Activated CD8-positive, alpha-beta memory T cell treated with anti-CD3 and anti-CD28 coated beads, Interleukin-2, amount 50 U/mL, for 48 hours (primary cell): ENCODE measurements at places on chromosomes 2 and 18.

DNA sequence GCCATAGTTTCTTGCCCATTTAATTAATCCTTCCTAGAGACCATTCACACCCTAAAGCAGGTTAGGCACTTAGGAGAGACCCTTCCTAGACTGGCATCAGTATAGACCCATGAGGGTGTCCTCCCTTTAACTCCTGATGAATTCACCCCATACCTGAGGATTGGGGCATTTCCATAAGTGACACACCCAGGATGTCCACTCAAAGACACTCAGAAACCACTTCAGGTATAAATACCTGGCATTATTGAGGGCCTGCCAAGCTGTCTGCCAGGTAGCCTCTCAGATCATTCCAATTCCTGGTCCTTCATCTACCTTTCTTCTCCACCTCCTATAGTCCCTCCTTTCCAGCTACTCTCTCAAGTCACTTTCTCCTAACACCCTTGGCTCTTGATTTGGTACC, 57.5 kb upstream of the SLC14A2 start:
- DNase-seq = no peak

DNA sequence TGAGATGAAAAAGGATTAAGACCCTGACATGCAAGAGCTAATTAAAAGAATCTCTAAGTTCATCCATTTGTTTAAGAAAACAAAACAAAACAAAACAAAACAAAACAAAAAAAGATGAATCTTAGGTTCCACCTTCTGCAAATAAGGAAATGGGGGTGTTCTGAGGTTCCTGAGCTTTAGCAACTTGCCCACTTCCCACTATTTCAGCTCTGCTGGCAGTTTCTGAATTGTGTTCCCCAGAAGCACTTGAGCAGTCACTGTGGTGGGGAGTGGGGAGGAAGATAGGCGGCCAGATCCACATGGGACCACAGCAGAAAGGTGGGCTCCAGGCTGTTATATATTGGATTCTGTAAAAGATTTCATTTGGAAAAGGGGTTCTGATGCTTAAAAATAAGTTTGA, 20.3 kb downstream of the INO80C start:
- no peak for DNase-seq

GRCh38 chr2:135409436-135409835, 121.6 kb downstream of the ZRANB3 start:
- DNase-seq = no peak

- no peak for DNase-seq
These were observed 64.0 kb downstream of the LRRTM4 start for GRCh38 chr2:77458216-77458615.

GRCh38 chr2:107687073-107687472, 139.6 kb upstream of the RGPD4 start:
- no peak for DNase-seq

DNA sequence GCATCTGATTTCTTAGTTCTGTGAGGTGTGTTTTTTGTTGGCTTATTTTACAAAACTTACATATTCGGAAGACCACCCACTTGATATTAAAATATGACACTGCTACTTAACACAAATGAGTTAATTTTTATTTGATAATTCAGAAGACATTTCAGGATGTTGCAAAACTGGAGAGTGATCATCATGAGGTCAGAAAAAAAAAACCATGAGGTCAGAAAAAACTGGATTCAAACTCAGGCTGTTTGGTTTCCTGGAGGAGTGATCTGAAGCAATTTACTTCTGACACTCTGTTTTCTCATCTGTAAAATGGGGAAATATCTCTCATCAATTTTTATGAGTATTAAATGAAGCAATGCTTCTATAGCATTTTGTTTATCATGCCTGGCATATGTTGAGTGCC, 1.8 kb upstream of the CCBE1 start:
- DNase-seq = no peak

- DNase-seq = no peak
These were observed 304.5 kb downstream of the SLC8A1 start for GRCh38 chr2:40147360-40147759.

DNA sequence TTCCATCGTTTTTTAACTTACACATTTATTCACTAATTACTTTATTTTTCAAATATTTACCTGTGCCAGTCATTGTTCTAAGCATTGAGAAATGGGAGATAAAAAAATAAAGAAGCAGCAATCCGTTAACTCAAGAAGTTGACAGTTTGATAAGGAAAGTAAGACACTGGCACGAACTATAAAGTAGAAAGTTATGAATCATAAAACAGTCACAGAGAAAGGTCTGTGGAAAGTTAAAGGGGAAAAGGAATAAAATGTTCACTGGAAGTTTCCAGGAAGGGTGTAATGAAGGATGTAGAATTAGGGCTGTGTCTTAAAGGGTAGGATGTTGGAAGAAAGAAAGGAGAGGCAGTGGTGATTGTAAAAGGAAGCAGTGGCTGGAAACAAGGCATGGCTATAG, 118.9 kb downstream of the RDH14 start:
- no peak for DNase-seq

- no peak for DNase-seq
These were observed 34.5 kb upstream of the TBC1D8 start for GRCh38 chr2:101185656-101186055.

- no peak for DNase-seq
These were observed 36.4 kb upstream of the GAREM2 start for GRCh38 chr2:26136451-26136850.

DNA sequence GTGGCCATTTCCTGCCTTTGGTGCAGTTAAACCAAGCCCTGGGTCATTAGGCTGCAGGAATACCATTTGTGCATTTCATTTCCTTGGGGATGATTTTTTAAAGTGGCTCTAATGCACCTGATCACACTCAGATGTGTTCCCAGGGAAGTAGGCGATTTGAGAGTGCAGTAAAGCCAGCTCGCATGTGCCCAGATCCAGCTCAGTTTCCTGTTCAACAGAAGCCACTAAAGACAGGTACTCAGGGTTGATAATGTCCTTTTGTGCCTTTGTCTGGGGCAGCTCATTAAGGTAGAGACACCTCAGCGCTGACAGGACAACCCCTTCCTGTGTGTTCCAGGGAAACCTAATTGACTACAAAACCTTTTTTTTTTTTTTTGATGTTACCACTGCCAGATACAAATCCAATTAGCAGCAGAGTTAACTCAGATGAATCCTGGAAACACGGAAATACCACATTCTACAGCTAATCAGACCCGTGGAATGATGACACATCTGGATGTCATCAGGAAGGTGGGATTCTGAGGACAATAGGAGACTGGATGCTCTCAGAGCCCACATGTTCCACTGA, 15.2 kb upstream of the CHRNA1 start:
- no peak for DNase-seq

DNA sequence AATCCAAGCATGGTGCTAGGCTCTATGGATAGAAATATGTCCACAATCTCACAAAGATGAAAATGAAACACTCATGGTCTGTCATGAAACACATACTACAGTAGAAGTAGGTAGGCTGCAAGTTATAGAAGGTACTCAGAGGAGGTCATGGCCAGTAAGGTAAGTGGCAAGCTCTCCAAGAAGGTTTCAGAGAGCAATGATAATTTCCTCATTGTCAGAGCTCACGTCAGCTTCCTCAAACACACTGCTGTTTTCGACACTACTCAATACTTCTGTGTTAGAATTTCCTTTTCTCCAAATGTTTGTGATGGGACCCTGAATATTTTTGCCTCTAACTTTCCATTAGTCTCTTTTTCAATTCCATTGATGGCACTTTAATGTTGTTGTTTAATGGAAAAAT, 25.5 kb downstream of the CCDC141 start:
- no peak for DNase-seq

DNA sequence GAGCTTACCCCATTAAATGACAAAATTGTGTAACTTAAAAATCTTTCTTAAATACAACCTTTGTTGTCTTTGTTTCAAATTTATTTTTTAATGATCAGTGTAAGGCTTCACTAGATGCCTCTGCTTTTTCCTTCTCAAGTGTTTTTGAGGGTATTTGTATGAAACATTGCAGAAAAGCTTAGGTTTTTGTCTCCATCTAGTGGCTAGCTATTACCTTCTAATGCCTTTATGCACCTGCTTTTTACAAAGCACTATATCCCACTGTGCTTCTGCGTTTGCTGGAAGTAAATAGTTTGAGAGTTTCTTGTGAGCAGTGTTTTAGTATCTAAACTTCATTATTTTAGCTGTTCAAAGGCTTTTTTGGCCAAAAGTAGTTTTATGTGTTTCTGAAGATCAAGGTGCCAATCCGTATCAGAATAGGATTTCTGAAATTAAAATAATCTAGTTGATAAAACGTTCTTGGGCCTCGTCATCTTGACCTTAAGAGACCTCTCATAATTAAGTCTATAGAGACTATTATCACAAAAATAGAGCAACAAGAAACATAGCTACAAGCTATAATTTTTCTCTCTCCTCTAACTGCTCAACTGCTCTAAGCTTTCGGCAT, 47.0 kb downstream of the IWS1 start:
- DNase-seq = no peak

GRCh38 chr2:201949181-201949926, 84.3 kb upstream of the FZD7 start:
- no peak for DNase-seq

GRCh38 chr2:120716641-120717585, 18.8 kb upstream of the GLI2 start:
- DNase-seq = no peak

GRCh38 chr18:67862069-67862468, 345.5 kb upstream of the DSEL start:
- no peak for DNase-seq

DNA sequence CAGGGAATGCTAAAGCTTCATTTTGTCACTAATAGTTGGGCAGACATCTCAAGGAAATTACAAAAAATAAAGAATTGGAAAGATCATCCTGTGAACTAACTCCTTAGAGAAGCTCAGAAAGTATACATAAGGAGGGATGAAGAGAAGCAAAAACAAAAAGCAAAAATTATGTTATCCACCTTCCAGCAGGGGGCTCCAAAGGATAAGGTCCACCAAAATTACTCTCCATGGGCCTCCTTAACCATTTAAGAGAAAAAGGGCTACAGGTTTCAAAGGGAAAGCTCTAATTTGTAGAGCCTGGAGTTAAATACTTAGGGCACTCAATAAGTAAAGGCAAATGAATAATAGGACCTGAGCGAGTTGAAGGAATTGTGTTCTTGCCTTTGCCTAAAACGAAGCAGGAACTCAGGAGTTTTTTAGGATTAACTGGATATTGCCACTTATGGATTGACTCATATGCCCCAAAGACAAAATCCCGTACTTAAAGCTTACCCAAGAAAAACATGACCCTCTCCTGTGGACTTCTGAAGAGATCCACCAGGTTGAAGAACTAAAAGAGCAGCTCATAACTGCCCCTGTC, 1167.9 kb downstream of the DSC3 start:
- DNase-seq = no peak

DNA sequence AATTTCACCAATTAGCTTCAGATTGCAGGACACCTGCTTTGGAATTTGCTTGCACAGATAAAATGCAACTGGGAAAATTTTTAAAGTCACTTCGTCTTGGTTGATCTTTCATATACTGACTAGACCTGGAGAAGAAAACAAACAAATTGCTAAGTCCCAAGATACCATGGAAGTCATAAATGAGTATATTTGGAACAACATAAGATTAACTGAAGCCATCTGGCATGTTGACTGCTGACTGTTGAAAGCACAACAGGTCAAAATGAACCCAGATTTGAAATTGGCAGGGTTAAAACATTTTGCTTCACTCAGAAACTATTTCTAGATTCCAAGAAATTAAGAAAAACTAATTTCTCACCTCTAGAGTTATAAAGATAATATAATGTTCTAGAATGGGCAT, 470.7 kb downstream of the LPIN1 start:
- DNase-seq = no peak

- no peak for DNase-seq
These were observed 5.5 kb downstream of the DCTN1 start for GRCh38 chr2:74374509-74375205.

DNA sequence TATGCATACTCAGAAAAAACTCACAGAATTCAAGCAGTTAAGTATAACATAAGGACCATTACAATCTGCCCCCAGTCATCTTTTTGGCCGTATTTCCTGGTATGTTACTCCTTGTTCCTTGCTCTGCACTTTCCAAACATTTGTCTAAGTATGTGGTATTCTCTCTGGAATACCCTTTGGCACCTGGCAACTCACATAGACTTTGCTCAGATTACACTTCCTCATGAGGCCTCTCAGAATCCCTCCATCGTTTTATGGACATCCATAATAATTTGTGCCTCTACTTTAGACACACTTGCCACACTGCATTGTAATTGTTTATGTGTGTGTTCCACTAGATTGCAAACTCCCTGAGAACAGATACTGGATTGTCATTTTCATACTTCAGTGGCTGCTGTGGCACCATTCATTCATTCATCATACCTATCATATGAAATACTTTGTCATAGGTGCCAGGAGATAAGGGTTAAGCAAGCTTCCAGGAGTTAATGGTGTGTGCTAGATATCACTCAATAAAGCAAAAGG, 84.0 kb downstream of the HIBCH start:
- DNase-seq = no peak

DNA sequence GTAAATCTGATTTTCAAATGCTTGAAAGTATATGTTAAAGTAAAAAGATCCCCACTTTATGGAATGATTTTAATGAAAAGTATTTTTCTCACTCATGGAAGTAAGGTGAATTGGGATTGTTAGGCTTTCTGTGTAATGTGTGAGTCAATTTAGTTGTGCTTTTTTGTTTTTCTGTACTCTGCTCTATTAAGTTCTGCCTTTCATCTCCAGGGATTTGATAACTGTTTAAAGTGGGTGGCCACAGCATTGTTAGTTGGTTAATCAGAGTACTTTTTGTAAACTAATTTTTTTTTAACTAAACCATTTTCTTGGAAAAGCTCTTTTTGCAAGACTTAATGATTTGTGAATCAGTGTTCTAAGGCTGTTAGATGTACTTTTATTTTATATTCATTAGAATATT, 76.8 kb downstream of the ABI2 start:
- DNase-seq = no peak

DNA sequence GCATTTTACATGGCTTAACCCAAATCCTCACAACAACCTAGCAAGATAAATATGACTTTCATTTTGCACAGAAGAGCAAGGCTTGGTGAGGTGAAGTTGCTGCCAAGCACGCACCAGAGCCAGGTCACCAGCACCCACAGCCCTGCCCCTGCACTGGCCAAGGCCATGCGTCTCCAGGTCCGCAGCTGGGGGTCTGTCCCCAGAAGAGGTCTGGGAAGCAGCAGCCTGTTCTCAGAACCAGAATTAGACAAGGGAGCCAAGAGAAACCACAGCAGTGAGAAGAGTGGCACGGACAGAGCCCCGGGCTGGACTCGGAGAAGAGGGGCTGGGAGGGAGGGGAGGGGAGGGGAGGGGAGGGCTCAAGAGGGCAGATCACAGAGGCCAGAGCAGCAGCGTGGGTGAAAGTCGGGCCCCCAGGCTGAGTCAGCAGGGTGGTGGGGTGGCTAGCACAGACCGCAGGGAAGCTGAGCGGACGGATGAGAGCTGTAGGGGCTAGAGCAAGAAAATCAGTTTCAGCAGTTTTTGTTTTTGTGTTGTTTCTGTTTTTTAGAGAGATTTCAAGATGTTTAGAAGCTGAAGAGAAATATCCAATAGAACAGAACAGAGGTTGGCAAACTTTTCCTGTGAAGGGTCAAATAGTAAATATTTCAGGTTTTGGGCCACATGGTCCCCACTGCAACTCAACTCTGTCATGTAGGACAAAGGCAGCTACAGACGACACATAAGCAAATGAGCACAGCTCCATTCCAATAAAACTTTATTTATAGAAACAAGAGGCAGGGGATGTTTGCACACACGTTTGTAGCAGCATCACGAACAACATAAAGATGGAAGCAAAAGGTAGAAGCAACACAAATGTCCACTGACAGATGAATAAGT, 7.4 kb upstream of the MTERF4 start:
- DNase-seq = peak; percentile 74

- no peak for DNase-seq
These were observed 250.9 kb downstream of the GPD2 start for GRCh38 chr2:156687126-156687525.

GRCh38 chr2:170715062-170715931, at the start of gene SP5:
Gene SP5, plus strand, starts transcription at chr2:170715337. Its CDS starts 176 bp downstream, at chr2:170715513.
- DNase-seq = peak; percentile 61
